ENCODE measurements at places on chromosomes 7 and 10. TPM values are rescaled to one million over a fixed set of nuclear protein-coding genes. Genes with fewer than 3 reads are reported as not detected.
A peak's percentile ranks its signal among the peaks of the same experiment; 100 is the strongest.

GRCh38 chr7:143499743-143500348, 22.2 kb downstream of the TAS2R41 start:
- H3K4me1 ChIP-seq: peaks cover 2% of the 10 kb centered on the region
- H3K4me3 ChIP-seq: no peak overlapping the region
- H3K36me3 ChIP-seq: no peaks in the 10 kb centered on the region
- H3K27ac ChIP-seq: no peak overlapping the region

GRCh38 chr10:3116508-3117100, 49.3 kb downstream of the PFKP start:
- H3K4me3 ChIP-seq: no peak overlapping the region
- DNase-seq: no peak
- no peak overlapping the region for H3K27ac ChIP-seq
- no peaks in the 10 kb centered on the region for H3K4me1 ChIP-seq
- no peaks in the 10 kb centered on the region for H3K27me3 ChIP-seq

DNA sequence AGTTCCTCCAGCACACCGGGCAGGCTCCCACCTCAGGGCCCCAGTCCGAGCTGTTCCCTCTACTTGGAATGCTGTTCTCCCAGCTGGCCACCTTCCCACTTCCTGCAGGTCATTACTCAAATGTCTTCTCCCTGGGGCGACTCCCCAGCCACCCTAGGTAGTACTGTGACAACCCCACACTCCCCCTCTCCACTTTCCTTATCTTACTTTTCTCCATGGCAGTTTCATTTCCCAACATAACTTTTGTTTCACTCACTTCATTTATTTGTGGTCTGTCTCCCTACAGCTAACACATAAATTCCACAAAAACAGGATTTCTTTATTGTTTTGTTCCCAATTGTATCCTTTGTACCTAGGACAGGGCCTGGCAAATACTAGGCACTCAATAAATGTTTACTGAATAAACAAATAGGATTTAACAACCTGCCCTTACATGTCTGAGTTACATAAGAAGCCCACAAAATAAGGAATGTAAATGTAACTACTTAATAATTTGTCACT, 76.5 kb downstream of the JAZF1 start:
- H3K27me3 ChIP-seq: peaks cover 2% of the 10 kb centered on the region
- H3K27ac ChIP-seq: no peak overlapping the region

DNA sequence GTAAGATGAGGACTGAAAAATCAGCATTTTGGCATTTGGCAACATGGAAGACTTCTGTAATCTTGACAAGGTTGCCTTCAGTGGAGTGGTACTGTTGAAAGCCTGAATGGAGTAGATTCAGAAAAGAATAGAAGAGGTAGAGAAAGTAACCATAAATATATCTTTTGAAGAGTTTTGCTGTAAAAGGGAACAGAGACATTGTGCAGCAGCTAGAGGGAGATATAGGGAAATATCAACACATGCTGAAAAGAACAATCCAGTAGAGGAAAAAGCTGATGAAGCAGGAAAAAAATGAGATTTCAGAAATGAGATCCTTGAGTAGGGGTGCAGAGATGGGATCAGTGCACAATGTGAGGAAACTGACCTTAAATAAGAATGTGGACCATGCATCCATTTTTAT, 60.0 kb downstream of the RAPGEF5 start:
- no peak for DNase-seq
- H3K27ac ChIP-seq: no peak overlapping the region
- H3K4me1 ChIP-seq: peaks cover 4% of the 10 kb centered on the region

LAMB4 gene
- not detected for total RNA-seq

DNA sequence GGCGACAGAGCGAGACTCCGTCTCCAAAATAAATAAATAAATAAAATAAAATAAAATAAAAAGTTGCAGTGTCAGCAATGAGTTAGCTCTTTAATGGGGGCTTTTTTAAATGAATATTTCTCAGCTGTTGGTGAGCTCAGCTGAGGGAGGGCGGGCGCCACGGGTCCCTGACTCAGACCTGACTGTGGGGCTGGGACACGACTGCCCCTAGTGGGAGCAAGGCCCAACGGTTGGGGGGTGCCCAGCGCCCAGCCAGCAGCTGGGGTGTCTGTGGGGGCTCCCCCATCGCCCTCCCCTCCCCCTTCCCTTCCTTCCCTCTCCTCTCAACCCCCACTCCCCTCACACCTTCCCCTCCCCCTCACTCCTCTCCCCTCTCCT, 46.6 kb downstream of the PWWP2B start:
- peaks cover 27% of the 10 kb centered on the region for H3K4me1 ChIP-seq
- peak overlapping the region; percentile 90 for H3K27ac ChIP-seq
- H3K36me3 ChIP-seq: no peaks in the 10 kb centered on the region
- H3K4me3 ChIP-seq: peak overlapping the region; percentile 17
- peak; percentile 86 for DNase-seq
- H3K27me3 ChIP-seq: no peaks in the 10 kb centered on the region

DNA sequence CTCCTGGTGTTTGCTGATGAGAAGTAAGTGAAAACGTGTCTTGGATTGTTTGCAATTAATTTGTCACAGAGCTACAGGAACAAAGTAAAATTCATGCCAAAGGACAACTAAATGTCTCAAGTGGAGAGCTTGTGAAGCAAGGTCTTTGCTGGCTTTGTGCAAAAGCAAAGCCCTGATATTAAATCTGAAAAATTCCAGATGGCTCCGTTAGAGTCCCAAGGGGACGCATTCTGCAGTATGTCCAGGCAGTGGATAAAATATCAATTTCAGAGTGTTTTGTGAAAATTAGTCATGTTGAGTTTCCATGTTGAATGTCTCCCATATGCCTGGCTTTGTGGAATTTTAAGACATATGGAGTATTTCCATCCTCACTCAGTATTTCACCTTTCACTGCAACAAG, 102.5 kb upstream of the PTN start:
- no peaks in the 10 kb centered on the region for H3K27me3 ChIP-seq
- no peaks in the 10 kb centered on the region for H3K36me3 ChIP-seq
- H3K4me1 ChIP-seq: no peaks in the 10 kb centered on the region
- DNase-seq: no peak
- H3K4me3 ChIP-seq: no peak overlapping the region
- H3K27ac ChIP-seq: no peak overlapping the region

DNA sequence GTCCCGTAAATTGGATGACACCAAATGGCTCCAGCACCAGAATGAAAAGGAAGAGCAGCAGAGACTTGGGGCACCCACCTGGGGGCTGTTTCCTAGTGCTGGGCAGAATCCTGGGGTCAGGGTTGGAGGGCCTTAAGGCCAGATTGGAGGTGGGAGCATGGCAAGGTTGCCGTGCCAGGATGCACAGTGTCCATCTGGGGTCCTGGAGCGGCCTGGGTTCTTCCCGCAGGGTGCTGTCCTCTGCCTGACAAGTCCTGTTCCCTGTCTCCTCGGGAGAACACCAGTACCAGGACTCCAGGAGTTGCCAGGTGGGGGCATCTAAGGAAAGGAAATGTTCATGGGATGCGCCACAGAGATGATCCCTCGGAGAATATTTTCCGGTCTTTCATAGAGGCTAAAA, 42.8 kb downstream of the MGMT start:
- H3K4me3 ChIP-seq: no peak overlapping the region
- DNase-seq: no peak
- peaks cover 7% of the 10 kb centered on the region for H3K36me3 ChIP-seq

GRCh38 chr7:64192148-64192704, 14.8 kb upstream of the ZNF735 start:
- H3K27ac ChIP-seq: no peak overlapping the region
- H3K4me3 ChIP-seq: no peak overlapping the region
- no peaks in the 10 kb centered on the region for H3K36me3 ChIP-seq
- DNase-seq: no peak
- H3K27me3 ChIP-seq: no peaks in the 10 kb centered on the region

DNA sequence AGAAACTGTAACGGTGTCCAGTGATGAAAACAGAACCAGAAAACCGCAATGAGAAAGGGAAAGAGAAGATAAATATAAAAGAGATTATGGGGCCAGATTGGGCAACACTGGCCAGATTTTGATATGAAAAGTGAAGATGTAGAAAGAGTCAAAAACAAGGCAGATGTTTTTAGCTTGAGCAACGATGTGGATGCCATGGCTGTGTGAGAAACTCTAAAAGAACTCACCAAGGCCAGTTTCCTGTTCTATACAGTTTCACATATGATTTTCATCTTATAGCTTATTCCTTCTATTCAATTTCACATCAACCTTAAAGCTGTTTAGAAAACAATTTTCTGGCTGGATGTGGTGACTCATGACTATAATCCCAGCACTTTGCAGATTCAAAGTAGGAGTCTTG, 36.3 kb downstream of the CSTF2T start:
- H3K27me3 ChIP-seq: peaks cover 18% of the 10 kb centered on the region
- no peak for DNase-seq
- H3K4me1 ChIP-seq: no peaks in the 10 kb centered on the region
- H3K4me3 ChIP-seq: no peak overlapping the region

DNA sequence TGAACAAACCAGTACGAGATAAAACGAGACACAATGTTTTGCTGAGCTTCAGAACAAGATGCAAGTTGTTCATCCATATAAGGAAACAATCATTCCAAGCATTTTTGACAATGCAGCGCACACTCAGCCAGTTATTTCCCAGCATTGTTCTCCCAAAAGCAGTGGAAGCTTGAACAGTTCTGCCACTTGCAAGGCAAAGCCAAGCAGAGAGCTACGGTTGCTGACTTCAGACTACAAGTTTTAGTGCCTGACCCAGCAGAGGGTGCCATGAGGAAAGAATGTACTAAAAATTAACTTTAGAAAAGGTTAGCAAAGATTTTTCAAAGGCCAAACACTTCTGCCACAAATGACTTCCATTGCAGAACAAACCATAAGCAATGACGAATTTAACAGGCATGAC, 152.5 kb downstream of the SLC25A13 start:
- H3K27me3 ChIP-seq: no peaks in the 10 kb centered on the region
- DNase-seq: no peak
- no peak overlapping the region for H3K27ac ChIP-seq
- H3K4me3 ChIP-seq: no peak overlapping the region

- no peaks in the 10 kb centered on the region for H3K36me3 ChIP-seq
- H3K27ac ChIP-seq: no peak overlapping the region
- no peak overlapping the region for H3K4me3 ChIP-seq
These were observed 386.0 kb upstream of the SHH start for GRCh38 chr7:156198277-156198676.

VWDE gene
- 1.9 TPM for total RNA-seq

- H3K4me3 ChIP-seq: no peak overlapping the region
- no peaks in the 10 kb centered on the region for H3K4me1 ChIP-seq
- DNase-seq: no peak
- H3K27me3 ChIP-seq: no peaks in the 10 kb centered on the region
These were observed 35.0 kb downstream of the ZFAND2A start for GRCh38 chr7:1124816-1125602.

DNA sequence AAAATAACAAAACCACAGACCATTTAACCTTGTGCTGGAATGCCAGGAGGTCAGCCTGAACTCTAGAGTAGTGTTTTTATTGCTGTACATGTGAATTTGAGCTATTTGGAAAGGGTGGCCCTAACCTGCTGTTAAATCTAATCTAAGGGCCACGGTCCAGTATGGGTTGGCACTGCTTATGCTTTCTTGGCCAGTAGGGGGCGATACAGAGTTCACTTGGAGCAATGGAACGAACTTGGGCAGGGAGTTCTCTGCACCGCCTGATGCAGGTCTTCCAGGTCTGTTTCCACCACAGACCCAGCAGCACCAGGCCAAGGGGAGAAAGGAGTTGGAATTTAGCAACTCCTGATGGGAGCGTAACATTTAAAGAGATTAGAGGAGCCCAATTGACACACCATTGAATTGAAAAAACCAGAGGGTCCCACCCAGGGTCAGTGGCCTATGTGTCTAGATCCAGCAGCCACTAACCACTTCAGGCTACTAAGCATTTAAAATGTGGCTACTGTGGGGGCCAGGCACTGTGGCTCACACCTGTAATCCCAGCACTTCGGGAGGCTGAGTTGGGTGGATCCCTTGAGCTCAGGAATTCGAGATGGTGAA, 75.7 kb upstream of the EFCAB10 start:
- no peak overlapping the region for H3K4me3 ChIP-seq
- H3K4me1 ChIP-seq: peaks cover 1% of the 10 kb centered on the region
- H3K36me3 ChIP-seq: peaks cover 24% of the 10 kb centered on the region
- DNase-seq: peak; percentile 90
- H3K27me3 ChIP-seq: no peaks in the 10 kb centered on the region

GRCh38 chr10:89201345-89202032, 5.6 kb downstream of the CH25H start:
- H3K36me3 ChIP-seq: no peaks in the 10 kb centered on the region
- no peak overlapping the region for H3K4me3 ChIP-seq
- H3K4me1 ChIP-seq: peaks cover 6% of the 10 kb centered on the region
- no peak overlapping the region for H3K27ac ChIP-seq

DNA sequence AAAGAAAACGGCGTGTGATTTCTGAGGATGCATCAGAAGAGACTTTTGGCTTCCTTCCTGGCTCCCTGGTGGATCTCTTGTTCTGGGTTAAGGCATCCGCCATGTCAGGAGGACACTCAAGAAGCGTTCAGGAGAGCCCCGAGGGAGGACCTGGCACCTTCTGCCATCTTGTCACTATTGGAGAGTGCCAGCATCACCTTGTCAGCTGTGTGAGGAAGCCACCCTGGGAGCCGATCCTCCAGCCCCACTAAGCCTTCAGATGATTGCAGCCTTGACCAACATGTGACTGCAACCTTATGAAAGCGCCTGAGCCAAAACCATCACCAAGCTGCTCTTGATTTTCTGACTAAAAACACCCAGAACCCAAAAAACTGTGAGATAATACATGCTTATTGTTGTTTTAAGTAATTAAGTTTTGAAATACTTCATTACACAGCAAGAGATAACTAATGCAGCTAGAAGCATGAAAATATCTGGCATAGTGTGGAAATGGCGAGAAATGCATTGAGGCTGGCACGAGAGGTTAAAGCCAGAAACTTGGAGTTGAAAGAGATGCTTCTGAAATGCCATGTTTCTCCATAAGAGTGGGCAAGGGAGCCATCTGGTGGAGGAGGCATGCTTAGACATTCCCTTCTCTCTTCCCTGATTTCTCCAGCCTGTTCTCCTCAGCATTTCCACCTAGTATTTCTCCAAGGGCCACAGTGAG, 5.4 kb upstream of the ZFYVE27 start:
- H3K4me1 ChIP-seq: peaks cover 10% of the 10 kb centered on the region
- no peaks in the 10 kb centered on the region for H3K36me3 ChIP-seq
- H3K27me3 ChIP-seq: peaks cover 5% of the 10 kb centered on the region
- no peak overlapping the region for H3K4me3 ChIP-seq

GRCh38 chr7:40987571-40987970, 715.3 kb downstream of the INHBA start:
- H3K4me1 ChIP-seq: no peaks in the 10 kb centered on the region
- no peak overlapping the region for H3K4me3 ChIP-seq
- no peak for DNase-seq
- no peaks in the 10 kb centered on the region for H3K36me3 ChIP-seq
- H3K27me3 ChIP-seq: no peaks in the 10 kb centered on the region

PNLIP gene
- total RNA-seq: not detected

- H3K4me3 ChIP-seq: no peak overlapping the region
- no peaks in the 10 kb centered on the region for H3K27me3 ChIP-seq
- H3K27ac ChIP-seq: no peak overlapping the region
- peaks cover 53% of the 10 kb centered on the region for H3K36me3 ChIP-seq
- DNase-seq: peak; percentile 52
These were observed 32.9 kb upstream of the CRYGN start for GRCh38 chr7:151472644-151473380.

DNA sequence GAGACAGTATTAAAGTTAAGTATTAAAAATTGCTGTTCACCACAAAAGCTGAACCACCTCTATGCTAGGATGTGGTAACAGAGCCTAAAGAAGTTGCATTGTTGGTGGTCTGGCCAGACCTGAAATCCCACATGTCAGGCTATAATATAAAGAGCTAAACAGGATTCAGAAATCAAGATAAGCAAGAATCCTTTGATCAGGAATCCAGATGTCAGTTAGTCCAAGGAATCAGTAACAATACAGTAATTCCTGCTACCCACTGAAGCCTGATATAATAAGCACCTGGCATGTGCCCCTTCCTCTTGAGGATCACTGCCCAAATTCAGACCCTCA, 48.9 kb downstream of the ZNF277 start:
- no peak overlapping the region for H3K27ac ChIP-seq
- no peak overlapping the region for H3K4me3 ChIP-seq
- no peaks in the 10 kb centered on the region for H3K4me1 ChIP-seq
- H3K36me3 ChIP-seq: no peaks in the 10 kb centered on the region
- DNase-seq: no peak

CYP26A1 gene
- not detected for total RNA-seq

All from activated CD4-positive, alpha-beta T cell treated with anti-CD3 and anti-CD28 coated beads, Interleukin-2, amount 10 ng/mL, durations not matched to agents 24 days and 14 days (primary cell).